Renal cortex interstitium (tissue), 15 donors: ENCODE measurements at places on chromosomes 11 and 22. TPM values are rescaled to one million over a fixed set of nuclear protein-coding genes. Genes with fewer than 3 reads are reported as not detected.

ALG9 gene
- 48.3 TPM for polyA plus RNA-seq

CFAP300 gene
- 6.0 TPM for polyA plus RNA-seq

WBP2NL gene
- 7.4 TPM for polyA plus RNA-seq

SDHD gene
- 181 TPM for polyA plus RNA-seq

NCF4 gene
- polyA plus RNA-seq, result 3.4 TPM

SYCE3 gene
- 0.23 TPM for polyA plus RNA-seq

GSTT2 gene
- polyA plus RNA-seq, result 2.5 TPM

PIWIL4 gene
- 4.4 TPM for polyA plus RNA-seq

- peak; percentile 27 for DNase-seq
Observed at GRCh38 chr11:36622431-36623136, 24.5 kb upstream of the RAG2 start.

DNA sequence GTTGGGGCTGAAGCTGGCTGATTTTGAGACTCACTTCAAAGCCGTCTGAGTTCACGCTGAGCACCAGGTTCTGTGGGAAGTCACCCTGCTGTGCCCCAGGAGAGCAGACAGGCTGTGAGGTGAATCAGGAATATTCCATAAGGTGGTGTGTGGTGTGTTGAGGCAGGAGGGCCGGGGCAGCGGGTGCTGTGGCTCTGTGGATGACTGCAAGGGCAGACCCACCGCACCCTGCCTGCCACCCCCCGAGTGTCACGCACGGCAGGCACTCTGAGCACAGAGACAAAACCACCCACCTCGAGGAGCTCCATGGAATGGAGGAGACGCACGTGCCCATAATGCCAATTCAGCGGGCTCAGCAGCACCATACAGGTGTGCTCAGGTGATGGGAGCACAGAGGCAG, 147.8 kb downstream of the PKNOX2 start:
- DNase-seq, result no peak

GRCh38 chr11:128297091-128297651, 290.2 kb downstream of the ETS1 start:
- no peak for DNase-seq

DNA sequence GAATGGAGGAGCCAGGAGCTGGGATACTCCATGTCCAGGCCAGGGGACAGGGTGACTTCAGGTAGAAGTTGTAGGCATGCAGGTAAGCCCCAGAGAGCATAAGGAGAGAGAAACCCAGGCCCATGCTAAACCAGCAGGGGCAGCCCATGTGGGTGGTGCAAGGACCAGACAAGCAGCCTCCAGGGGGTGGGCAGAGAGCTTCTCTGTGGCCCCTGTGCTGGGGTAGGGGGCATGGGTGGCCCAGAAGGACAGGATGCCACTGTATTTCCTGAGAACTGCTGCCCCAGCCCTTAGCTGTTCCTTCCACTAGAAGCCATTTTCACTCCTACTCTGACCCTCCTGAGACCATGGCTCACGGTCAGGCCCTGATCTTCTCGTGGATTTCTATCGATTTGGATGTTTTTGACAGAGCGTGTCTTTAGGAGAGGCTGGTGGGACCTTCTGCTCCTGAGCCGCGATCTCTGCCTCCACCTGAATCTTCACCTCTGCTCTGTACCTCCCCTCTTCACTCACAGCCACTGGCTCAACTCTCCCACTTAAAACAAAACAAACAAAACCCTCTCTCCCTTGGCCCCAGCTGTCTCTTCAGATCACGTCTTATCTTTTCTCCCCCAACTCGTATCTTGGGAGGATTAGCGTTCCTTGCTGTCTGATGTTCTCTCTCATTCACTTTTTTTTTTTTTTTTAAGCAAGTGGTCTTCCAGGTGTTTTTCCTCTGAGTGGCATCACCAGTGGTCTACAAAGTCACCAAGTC, 112.2 kb downstream of the NECTIN1 start:
- no peak for DNase-seq

DNA sequence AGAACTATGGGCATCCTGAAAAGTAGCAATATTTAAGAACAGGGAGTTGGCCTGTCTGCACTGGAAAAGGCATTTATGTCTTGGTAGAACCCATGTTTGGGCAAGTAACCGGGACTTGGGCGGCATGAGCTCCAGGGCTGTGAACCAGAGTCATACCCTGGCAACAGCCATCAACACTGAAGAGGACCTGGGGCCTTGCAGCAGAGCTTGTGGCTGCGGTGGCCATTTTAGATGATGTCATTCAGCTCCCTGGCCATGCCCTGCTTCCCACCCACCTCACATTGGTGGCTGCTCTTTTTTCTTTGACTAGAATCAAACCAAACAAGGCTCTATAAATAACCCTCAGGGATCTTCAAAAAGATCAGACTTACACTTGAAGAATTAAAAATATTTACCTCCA, 26.6 kb downstream of the EHF start:
- DNase-seq, result no peak

GRCh38 chr22:28183078-28183860, 264.2 kb upstream of the PITPNB start:
- no peak for DNase-seq

DNA sequence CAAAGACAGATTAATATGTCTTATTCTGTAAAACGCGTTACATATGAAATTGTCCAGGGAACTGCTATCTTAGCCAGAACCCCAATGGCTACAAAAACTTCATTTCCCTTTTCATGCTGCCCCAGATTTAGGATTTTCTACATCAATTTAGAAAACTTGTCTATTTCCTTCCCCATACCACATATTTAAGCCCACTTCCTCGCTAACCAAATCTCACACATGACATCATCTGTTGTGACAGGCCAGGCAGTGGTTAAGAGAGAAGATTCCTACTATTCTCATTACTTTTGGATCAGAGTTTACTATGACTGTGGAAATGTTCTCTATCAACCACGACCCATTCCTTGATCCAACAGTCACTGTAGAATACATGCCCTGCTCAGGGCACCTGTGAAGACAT, 15.9 kb downstream of the CCDC82 start:
- DNase-seq, result no peak

- DNase-seq, result no peak
Observed at GRCh38 chr11:1868636-1869291, 15.9 kb downstream of the LSP1 start.

GRCh38 chr11:20080032-20080685, 80.1 kb downstream of the DBX1 start:
- no peak for DNase-seq

GRCh38 chr11:59182457-59183151, 10.7 kb downstream of the DTX4 start:
- no peak for DNase-seq

- DNase-seq, result no peak
Observed at GRCh38 chr11:19398273-19398672, 157.5 kb upstream of the E2F8 start.

- no peak for DNase-seq
Observed at GRCh38 chr22:26055693-26056092, 113.6 kb upstream of the SEZ6L start.

- DNase-seq, result peak; percentile 45
Observed at GRCh38 chr22:24402460-24403192, 24.8 kb upstream of the ADORA2A start.

DNA sequence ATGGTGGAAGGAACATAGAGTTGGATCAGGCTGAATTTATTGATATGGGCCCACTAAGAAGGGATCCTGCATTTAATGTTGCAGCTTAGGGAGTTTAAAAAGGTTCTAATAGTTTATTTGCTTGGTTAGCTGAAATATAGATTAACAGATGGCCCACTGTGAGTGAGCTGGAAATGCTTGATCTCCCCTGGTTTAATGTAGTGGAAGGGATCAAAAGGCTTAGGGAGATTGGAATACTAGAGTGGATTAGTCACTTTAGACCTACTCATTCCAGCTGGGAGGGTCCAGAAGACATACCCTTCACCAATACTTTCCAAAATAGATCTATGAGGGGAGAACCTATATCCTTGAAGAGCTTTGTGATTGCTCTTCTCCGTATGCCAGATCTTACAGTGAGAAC, 130.1 kb upstream of the ZC3H12C start:
- DNase-seq, result no peak

- no peak for DNase-seq
Observed at GRCh38 chr11:109405671-109406070, 16.3 kb upstream of the C11orf87 start.

GRCh38 chr11:96393753-96394348, 4.0 kb downstream of the JRKL start:
- DNase-seq, result no peak

GRCh38 chr11:30143098-30143705, 87.6 kb upstream of the FSHB start:
- no peak for DNase-seq

- no peak for DNase-seq
Observed at GRCh38 chr11:131895865-131896264, 525.5 kb downstream of the NTM start.

DNA sequence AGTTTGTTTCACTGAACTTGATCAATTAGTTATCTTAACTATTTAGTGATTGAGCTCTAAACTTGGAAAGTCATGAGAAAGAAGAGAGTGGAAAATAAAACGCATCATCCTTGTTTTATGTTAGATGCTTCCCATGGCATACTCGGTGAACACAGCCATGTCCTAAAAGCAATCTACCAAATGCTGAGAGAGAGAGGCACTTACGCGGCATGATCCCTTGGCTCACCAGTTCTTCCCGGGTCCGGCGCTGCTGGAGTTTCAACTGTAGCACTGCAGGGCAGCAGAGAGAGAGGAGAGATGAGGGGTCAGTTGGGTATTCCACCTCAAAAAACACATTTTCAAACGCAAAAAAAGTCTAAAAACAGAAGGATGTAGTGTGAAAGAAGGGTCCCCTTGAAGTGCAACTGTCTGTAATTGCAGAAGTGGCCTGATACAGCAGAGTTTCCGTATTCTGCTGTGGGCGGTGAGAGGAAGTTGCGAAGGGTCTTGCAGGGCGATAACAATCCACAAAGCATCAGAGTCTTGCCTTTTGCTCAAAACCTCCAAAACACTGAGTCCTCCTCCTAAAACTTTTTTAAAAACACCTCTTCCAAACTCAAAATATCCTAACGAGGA, 92.7 kb downstream of the SGSM3 start:
- DNase-seq, result no peak

DNA sequence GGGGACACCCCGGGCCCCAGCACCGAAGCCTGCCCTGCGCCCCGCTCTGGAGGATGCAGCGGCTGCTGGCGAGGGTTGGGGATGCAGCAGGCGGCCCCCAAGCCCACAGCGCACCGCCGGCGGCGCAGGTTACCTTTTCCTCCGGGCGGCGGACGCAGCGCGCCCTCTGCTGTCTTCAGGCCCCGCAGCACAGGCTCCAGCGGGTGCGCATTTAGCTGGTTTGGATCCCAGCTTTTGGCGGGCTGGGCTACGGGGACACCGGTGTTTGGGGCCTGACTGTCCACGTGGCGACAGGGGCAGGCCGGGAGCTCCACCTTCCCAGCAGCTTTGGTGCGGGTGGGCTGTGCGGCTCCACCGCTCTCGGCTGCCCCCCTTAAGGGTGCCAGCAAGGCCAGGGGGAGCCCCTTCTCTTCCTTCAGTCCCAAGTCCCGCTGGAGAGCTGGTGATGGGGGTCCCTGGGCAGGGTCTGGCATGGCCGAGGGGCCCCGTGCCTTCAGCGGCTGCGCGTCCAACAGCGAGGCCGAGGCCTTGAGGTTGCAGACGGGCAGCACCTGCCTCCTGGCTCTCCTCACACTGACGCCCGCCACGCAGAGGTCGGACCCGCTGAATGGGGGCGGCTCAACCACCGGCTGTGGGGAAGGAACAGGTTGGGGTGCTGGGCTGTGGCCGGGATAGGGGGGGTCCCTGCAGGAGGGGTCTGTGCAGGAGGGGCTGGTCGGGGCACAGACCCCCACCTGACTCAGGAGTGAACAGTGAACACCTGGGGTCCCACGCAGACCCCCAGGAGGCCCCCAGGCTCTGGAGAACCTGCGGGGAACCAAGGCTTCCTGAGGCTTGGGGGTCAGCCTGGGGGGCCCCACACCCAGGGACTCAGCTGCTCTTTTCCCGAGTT, 18.0 kb upstream of the IL17REL start:
- peak; percentile 33 for DNase-seq

GRCh38 chr11:12802418-12803085, 128.3 kb downstream of the TEAD1 start:
- peak; percentile 50 for DNase-seq

- DNase-seq, result no peak
Observed at GRCh38 chr11:64249563-64250414, 1.5 kb upstream of the PLCB3 start.

DNA sequence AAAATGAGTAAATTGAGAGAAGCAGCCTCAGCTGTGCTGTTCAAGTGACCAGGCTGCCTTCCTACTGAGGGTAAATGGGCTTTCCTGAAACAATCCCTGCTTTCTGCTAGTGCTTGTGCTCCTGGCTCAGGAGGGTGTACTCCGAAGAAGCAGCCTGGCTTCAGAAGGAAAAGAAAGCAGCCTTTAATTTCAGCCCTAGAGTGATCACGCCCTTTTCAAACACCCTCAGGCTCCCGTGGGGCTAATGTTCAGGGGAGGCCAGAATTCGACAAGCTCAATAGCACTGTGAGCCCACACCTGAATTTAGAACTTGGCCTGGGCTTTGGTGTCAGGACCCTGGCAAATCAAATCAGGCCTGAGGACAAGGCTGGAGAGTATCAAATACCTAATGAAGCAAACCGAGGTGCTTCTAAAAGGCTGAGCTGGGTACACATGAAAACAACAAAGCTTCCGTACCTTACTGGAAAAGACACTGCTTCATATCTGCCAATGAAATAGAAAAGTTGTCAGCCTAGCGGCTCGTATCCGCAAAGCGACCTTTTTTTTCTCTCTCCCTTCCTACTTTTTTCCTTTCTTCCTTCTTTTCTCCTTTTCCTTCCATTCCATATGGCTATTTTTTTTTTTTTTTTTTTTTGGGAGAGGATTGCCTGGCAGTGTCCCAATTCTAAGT, 387.8 kb downstream of the SOX6 start:
- no peak for DNase-seq

DNA sequence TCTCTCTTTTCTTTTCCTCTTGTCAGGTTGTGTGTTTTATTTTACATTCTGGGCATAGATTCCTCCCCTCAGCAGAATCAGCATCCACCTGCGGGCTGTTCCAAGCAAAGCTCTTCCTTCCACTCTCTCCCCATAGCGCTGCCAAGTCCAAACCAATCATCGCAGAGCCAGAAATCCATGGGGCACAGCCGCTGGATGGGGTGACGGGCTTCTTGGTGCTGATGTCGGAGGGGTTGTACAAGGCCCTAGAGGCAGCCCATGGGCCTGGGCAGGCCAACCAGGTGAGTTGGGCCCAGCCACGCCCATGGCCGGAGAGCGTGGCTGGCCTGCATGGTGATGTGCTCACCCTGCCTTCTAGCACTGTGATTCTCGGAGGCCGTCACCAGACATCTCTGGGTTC, 22.1 kb downstream of the TAB1 start:
- no peak for DNase-seq

- DNase-seq, result peak; percentile 45
Observed at GRCh38 chr22:46537225-46537945, at the start of gene CELSR1. Gene CELSR1, minus strand, starts transcription at chr22:46537620. Its CDS starts 450 bp downstream, at chr22:46537170.

DNA sequence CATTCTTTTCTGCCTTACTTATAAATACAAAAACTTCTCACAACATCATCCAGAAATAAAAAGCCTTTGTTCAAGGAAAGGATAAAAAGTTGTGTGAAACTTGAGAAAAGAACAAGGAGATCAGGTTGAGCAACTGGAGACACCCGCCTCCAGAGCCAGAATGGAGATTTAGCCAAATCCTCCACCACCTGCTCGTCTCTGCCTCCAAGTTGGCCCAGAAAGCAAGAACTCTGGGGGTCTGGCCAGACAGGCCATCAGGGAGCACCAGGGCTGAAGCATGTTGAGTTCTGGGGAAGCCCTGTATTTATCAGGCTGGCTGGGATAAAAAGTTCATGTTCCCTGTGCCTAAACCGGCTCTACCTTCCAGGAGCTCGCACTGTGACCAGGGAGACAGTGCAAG, 14.9 kb downstream of the SMCO4 start:
- no peak for DNase-seq

GRCh38 chr22:37032134-37032534, 12.6 kb downstream of the MPST start:
- DNase-seq, result no peak

GRCh38 chr11:122304306-122304705, 188.3 kb upstream of the BLID start:
- DNase-seq, result no peak
